ENCODE measurements at places on chromosomes 13 and 19.
A peak's percentile ranks its signal among the peaks of the same experiment; 100 is the strongest.

- DNase-seq: no peak
These were observed 1.4 kb downstream of the FZR1 start for GRCh38 chr19:3507371-3508120.

GRCh38 chr19:47411101-47411500, 8.2 kb downstream of the MEIS3 start:
- no peak for DNase-seq

- DNase-seq: no peak
These were observed 405.8 kb downstream of the FGF9 start for GRCh38 chr13:22076658-22077057.

DNA sequence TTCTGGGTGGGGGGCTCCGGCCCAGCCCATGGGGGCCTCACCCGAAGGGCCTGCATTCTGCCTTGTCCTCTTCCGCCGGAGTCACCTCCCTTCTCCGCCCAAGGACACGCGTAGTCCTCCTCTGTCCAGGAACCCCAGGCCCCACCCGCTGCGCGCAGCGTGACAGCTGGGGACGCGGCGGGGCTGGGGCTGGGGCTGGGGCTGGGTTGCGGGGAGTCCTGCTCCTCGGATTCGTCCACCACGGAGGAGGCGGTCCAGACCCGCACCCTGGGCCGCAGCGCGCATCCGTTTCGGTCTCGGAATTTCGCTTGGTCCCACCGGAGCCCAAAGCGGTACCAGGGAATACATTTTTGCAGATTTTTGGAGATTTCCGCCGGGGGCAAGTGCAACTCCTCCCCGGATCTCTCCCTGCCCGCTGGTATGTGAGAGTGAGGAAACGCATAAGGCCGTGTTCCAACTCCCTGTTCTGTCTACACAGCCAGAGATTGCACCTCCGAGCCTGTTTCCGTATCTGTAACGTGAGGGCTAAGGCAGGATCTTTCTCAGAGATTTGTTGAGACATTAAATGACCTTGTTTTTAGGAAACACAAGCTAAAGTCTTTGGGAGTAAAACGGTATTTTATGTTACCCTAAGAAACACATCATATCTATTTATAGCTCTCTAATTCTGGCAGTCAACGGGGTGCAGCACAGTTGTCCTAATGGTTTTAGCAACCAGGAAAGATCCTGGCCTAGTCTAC, at the start of gene COX7A1:
Gene COX7A1, minus strand, starts transcription at position 96 of the 740 bp plus-strand sequence. Its CDS starts 40 bp downstream, at position 56.
- no peak for DNase-seq

- no peak for DNase-seq
These were observed 3.9 kb downstream of the UPF3A start for GRCh38 chr13:114285166-114285808.

- no peak for DNase-seq
These were observed 57.1 kb downstream of the IER2 start for GRCh38 chr19:13207237-13207845.

DNA sequence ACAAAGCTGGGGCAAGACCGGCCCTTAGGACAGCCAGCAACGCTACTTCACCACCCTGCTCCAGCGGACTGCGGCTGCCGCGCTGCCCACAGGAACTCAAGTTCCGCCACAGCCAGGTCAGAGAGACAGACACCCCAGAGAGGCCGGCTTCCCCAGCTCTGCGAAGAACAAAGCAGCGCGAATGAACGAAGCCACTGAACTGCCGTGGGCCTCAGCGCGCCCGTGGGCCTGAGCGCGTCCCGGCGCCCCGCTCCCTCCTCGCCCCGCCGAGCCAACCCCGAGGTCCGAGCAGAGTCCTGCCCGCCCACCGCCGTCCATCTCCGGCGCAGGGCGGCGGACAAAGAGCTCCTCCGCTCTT, 158.4 kb downstream of the RNF17 start:
- no peak for DNase-seq

DNA sequence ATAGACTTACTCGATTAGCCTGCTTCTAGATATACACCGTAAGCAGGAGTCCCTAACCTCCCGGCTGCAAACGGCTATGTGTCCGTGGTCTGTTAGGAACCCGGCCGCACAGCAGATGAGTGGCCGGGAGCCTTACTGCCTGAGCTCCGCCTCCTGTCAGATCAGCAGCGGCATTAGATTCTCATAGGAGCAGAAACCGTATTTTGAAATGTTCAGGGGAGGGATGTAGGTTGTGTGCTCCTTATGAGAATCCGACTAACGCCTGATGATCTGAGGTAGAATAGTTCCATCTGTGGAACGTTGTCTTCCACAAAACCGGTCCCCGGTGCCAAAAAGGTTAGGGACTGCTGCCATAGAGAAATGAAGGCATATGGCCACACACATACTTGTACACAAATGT, 1491.9 kb downstream of the SLITRK5 start:
- no peak for DNase-seq

GRCh38 chr19:7894612-7895309, 6.5 kb downstream of the LRRC8E start:
- DNase-seq: no peak

DNA sequence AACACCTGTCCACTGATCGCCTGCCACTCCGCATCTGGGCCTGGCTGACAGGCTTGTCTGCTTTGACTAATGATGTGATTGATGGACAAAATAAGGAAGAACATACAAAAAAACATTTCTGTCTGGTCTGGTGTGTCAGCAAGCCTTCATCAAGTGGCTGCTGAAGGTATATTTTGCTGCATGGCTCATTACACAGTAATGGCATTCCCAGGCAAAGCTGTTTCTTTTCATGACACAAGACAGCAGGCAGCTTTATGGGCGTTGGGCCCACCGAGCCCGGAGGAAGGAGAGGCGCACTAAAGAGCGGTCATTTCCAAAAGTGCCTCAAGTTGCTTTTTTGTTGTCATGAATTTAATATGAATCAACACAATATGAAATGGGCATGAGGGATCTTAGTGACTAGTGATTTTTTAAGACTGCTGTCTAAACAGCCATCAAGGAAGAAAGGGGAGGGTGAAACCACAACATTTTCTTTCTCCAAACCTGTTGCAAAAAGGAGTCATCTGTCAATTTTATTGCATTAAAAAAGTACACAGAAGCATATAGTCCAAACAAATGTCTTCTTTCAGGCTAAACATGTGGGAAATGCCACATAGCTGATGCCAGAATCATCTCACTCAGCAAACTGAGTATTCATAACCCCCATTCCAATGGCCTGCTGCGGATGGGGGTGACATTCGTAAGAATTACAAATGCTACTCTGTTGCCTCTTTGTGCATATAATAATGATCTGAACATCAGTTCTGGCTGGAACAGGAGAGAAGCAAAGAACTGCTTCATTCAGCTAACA, 476.6 kb downstream of the ZNF536 start:
- DNase-seq: no peak

- DNase-seq: no peak
These were observed 61.6 kb downstream of the ITGBL1 start for GRCh38 chr13:101514100-101514499.

DNA sequence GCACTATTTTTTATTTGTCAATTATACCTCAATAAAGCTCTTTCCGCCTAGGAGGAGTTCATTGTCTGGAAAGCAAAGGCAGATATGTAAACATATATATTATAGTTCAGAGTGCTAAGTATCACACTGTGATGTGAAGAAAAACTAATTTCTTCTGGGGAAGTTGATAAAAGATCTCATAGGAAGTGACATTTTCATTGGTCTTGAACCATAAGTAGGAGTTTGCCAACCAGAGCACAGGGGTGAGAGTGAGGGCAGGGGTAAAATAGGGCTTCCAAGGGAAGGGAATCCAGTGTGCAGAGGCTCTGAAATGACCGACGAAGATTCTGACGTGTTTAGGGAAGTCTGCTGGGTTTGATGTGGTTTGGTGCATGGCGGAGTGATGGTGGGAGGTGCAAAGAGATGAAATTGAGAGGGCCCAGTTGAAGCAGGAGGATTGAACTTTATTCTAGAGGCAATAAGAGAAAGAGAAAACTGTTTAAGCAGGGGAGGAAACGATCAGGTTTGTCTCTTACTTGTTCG, 780 bp upstream of the GTF2F2 start:
- DNase-seq: peak; percentile 22

DNA sequence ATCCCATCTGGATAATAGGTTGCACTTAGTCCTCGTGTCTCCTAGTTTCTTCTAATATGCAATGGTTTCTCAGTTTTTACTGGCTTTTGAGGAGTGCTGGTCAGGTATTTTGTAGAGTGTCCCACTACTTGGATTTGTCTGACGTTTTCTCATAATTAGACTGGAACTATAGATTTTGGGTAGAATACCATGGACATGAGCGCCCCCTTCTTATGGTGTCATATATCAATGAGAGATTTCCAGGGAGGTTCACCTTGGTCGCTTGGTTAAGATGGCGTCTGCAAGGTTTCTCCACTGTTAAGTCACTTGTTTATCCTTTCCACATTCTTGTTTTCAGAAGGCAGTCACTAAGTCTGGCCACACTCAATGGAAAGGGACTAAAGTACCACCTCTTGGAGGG, 6.7 kb downstream of the SOHLH2 start:
- no peak for DNase-seq

DNA sequence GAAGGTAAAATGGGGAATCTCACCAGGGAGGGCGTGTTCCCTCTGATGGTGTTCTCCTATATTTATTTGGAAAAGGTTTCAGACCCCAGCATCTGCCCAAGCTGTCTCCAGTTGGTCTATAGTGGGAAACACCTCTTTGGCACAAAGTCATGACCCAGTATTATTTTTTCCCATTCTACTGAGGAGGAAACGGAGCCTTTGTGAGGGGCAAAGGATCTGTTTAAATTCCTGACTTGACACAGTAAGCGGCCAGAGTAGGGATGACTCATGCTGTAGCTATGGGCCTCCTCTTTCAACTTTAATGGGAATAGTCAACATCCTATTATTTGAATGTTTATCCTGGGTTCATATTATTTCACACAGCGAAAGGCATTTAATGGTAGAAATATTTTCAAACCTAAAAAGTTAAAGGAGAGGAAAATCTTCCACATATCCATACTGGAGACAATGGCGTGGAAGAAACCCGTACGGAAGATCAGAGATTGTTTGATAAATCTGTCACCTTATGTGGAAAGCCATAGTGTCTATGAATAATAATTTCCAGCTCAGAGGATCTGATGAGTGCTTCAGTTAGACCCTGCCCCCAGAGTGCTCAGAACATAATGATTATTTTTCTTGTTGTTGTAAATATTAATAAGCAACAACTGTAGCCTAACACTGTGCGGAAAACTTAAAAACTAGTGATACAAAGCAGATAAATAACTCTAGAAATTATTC, 126.0 kb downstream of the FOXO1 start:
- DNase-seq: no peak

- no peak for DNase-seq
These were observed 1.0 kb upstream of the PCDH8 start for GRCh38 chr13:52849291-52850071.

DNA sequence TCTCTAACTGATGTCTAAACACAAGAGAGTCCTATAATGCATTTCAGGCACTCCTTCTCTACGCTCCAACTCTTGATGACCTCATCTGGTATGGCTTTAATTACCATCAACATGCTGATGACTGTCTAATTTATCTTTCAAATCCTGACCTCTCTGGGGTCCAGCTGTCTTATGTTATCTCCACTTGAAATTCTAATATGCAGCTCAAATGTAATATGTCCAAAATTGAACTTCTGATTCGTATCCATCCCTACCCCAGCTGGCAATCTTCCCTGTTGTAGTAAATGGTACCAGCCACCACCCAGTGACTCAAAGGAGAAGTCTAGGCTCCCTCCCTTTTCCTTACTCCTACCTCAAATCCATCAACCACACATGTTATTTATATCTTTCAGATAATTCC, 288.0 kb upstream of the SLC10A2 start:
- no peak for DNase-seq

DNA sequence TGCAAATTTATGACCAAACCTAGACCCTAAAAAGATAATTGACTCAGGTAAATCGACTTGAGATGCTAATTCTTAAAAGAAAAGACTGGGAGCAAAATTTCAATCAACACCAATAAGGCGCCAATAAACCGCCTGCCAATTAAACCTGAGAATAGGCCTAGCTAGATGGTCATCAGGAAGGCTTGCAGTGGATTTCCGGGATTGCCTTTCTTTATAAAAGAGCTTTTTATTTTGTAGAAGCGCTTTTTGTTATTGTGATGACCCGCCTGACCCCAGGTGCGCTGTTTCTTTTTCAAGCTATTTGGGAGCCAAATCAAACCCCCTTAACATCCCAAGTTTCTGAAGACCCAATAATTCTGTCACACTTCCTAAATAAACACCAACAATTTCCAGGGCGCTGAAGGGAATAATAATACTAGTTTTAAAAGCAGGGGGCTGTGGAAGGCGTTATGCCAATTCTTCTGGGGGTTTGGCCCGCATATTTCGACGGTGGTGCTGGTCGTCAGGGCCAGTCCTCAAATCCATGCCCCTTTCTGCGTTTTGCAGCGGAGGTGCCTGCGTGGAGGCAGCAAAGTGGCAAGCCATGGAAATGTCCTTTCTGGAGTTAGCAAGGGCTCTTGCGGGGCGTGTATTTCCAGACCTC, 2.9 kb upstream of the ZIC5 start:
- no peak for DNase-seq

- no peak for DNase-seq
These were observed 15.2 kb downstream of the TPT1 start for GRCh38 chr13:45325806-45326205.

DNA sequence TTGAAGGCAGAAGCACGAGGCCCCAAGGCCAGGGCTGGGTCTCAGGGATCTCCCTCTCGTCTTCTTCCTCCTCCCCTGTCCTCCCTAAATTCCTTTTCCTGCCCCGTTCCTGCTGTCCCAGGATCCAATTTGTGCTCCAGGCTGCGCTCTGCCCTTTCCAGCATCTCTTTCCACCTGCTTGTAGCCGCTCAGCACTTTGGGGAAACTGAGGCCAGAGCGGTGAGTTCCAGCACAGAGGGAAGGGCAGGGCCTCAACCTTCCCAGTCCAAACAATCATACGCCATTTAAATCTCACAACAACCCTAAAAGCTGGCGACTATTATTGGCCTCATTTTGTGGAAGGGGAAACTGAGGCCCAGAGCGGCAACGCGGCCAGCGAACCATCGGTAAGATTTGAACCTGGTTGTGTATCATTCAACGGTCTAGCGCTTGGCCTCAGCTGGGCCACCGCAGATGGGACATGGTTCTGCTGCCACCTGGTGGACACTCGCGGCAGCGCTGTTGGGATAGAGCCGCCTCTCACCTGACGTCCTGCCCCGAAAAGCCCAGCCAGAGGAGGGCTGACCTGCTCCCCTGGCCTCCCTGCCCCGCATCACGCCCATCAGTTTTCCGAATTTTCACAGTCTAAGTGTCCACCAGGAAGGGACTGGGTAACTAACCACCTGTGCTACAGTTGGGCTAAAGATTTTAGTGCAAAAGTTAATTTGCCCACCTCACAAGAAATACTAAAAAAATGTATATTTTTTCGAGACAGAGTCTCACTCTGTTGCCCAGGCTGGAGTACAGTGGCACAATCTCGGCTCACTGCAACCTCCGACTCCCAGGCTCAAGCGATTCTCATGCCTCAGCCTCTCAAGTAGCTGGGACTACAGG, 4.2 kb upstream of the RPL18A start:
- peak; percentile 94 for DNase-seq

DNA sequence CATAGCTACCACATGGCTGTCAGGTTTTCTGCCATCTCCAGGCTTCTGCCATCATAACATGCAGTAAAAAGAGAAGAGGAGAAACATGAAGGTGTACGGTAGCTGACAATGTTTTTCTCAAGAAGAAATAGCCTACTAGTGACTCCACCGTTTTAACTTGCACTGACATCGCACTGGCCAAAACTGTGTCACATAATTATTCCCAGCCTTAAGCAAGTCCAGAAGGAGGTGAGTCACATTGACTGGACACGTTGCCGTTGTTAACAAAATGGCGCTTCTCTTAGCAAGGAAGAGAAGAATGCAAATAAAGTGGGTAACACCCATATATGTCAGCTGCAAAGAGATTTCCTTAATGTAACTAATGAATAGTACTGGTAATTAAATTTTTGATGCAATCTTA, 810.4 kb upstream of the SLC10A2 start:
- no peak for DNase-seq

- DNase-seq: no peak
These were observed 131.3 kb downstream of the URI1 start for GRCh38 chr19:30073152-30074000.
